ENCODE measurements at places on chromosomes 13 and 19.

GRCh38 chr19:43643326-43643725, 3.7 kb upstream of the CADM4 start:
- H3K4me1 ChIP-seq = peaks cover 6% of the 10 kb centered on the region
- H3K27ac ChIP-seq = no peak overlapping the region
- peaks cover 17% of the 10 kb centered on the region for H3K36me3 ChIP-seq
- H3K27me3 ChIP-seq = peaks cover 22% of the 10 kb centered on the region

- H3K4me3 ChIP-seq = peak overlapping the region; percentile 80
- no peak for DNase-seq
- H3K27ac ChIP-seq = peak overlapping the region; percentile 98
- H3K4me1 ChIP-seq = peaks cover 89% of the 10 kb centered on the region
- H3K27me3 ChIP-seq = peaks cover 17% of the 10 kb centered on the region
These were observed 99.9 kb downstream of the COL4A2 start for GRCh38 chr13:110407021-110407420.

GRCh38 chr13:107811233-107812013, 403.9 kb downstream of the LIG4 start:
- no peak overlapping the region for H3K4me3 ChIP-seq
- H3K4me1 ChIP-seq = no peaks in the 10 kb centered on the region
- no peaks in the 10 kb centered on the region for H3K27me3 ChIP-seq
- no peaks in the 10 kb centered on the region for H3K36me3 ChIP-seq

- no peaks in the 10 kb centered on the region for H3K4me1 ChIP-seq
- H3K36me3 ChIP-seq = peaks cover 5% of the 10 kb centered on the region
- DNase-seq = no peak
- no peak overlapping the region for H3K4me3 ChIP-seq
These were observed 60.2 kb downstream of the ZIC5 start for GRCh38 chr13:99911069-99911964.

- no peaks in the 10 kb centered on the region for H3K36me3 ChIP-seq
- peaks cover 8% of the 10 kb centered on the region for H3K27me3 ChIP-seq
- peak overlapping the region; percentile 100 for H3K27ac ChIP-seq
- H3K4me1 ChIP-seq = peaks cover 28% of the 10 kb centered on the region
These were observed 7.6 kb upstream of the PTBP1 start for GRCh38 chr19:789701-790060.

- no peak for DNase-seq
- no peak overlapping the region for H3K27ac ChIP-seq
- no peaks in the 10 kb centered on the region for H3K36me3 ChIP-seq
- no peaks in the 10 kb centered on the region for H3K27me3 ChIP-seq
- H3K4me1 ChIP-seq = peaks cover 6% of the 10 kb centered on the region
These were observed 466.6 kb downstream of the SLITRK6 start for GRCh38 chr13:85332615-85333014.

All from endothelial cell (in vitro differentiated cells).